ENCODE measurements at places on chromosomes 2 and 18. TPM values are rescaled to one million over a fixed set of nuclear protein-coding genes. Genes with fewer than 3 reads are reported as not detected.

Gene CHAC2
- polyA plus RNA-seq: 4.9 TPM

Gene HSPD1
- polyA plus RNA-seq: 116 TPM

Gene EFR3B
- not detected for polyA plus RNA-seq

Gene SATB2
- not detected for polyA plus RNA-seq

Gene MAP2
- polyA plus RNA-seq: 0.48 TPM

Gene RASGRP3
- polyA plus RNA-seq: 2.5 TPM

Gene GMPPA
- polyA plus RNA-seq: 23.8 TPM

Gene C2orf74
- polyA plus RNA-seq: 48.8 TPM

Gene ACMSD
- polyA plus RNA-seq: not detected

DNA sequence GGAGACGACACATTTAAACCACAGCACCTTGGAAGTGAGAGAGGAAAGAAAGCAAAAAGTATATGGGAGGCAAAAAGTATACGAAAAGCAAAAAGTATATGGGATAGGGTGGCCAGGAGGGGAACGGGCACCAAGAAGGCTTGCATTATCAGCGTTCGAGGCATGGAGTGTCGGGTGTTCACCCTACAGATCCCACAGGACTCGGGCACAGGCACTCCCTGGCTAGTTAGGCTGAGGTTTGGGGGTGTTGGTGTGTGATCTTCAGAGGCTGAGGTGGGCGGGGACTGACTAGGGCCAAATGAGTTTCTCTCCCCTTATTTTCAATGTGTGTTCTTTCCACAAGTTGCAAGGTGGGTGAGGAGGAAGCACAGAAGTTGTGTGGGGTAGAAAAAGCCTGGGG lies 86.6 kb downstream of the EVA1A start:
- no peak overlapping the region for H3K4me3 ChIP-seq
- H3K27me3 ChIP-seq: no peaks in the 10 kb centered on the region
- no peaks in the 10 kb centered on the region for H3K4me1 ChIP-seq
- no peak for DNase-seq

DNA sequence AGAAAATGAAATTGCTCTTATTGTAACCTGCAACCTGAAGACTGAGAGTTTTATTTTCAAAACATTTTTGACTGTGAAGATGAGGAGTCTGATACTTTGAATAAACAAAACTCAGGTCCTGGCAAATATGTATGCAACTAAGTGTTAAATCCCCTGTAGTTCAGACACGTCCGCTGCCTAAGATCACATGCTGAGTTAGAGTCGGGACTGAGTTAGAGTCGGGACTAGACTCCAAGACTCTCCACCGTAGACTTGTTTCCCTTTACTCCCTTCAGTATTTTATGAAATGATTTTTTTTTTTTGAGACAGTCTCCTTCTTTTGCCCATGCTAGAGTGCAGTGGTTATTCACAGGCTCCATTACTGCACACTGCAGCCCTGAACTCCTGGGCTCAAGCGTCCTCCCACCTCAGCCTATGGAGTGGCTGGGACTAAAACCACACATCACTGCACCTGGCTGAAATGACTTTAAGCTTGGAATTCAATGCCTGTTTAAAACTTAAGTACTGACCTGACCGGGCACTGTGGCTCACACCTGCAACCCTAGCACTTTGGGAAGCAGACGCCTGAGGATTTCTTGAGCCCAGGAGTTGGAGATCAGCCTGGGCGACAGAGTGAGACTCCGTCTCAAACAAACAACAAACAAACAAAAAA lies 28.0 kb upstream of the PMAIP1 start:
- H3K27ac ChIP-seq: no peak overlapping the region
- no peak for DNase-seq
- no peaks in the 10 kb centered on the region for H3K4me1 ChIP-seq
- H3K36me3 ChIP-seq: no peaks in the 10 kb centered on the region
- no peak overlapping the region for H3K4me3 ChIP-seq

DNA sequence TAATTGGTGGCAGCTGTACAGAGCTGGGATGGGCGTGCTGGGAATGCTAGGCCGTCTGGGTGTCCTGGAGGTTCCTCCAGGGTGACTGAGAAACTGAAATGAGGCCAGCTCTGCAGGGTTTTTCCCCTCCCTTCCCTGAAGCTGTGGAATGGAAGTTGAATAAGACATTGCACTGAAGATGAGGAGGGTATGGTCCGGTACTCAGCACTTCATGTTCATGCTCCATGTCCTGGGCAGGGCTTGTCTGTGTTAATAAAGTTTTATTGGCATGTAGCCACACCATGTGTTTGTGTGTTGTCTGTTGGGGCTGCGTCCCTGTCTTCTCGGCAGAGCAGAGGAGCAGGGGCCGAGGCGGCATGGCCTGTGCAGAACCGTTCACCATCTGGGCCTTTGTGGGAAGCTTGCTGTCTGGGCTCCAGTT lies 154.0 kb downstream of the LDLRAD4 start:
- H3K27me3 ChIP-seq: no peaks in the 10 kb centered on the region
- no peaks in the 10 kb centered on the region for H3K36me3 ChIP-seq
- DNase-seq: no peak
- no peak overlapping the region for H3K4me3 ChIP-seq

DNA sequence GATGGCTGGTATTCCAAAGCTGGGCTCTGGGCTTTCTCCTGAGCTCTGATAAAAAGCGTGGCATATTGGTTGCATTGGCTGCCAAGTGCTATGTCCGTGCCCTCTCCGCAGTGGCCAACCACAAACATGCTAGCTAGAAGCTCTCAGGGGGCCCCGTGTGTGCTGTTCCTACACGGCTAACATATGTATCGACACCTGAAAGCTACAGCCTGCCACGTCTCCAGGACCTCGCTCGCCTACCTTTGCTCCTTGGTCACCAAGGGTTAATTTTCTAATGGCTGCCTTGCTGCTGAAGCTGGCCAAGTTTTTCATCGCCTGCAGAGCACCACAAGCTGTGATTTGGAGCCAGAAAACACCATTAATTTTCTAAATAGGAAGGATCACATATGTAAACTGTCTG lies 888.4 kb downstream of the BCL11A start:
- H3K4me1 ChIP-seq: no peaks in the 10 kb centered on the region
- no peaks in the 10 kb centered on the region for H3K36me3 ChIP-seq
- DNase-seq: no peak
- H3K27ac ChIP-seq: no peak overlapping the region

GRCh38 chr18:36108196-36108595 lies 20.9 kb downstream of the SLC39A6 start:
- no peak overlapping the region for H3K4me3 ChIP-seq
- no peak for DNase-seq
- H3K36me3 ChIP-seq: no peaks in the 10 kb centered on the region
- H3K27me3 ChIP-seq: no peaks in the 10 kb centered on the region
- no peak overlapping the region for H3K27ac ChIP-seq

DNA sequence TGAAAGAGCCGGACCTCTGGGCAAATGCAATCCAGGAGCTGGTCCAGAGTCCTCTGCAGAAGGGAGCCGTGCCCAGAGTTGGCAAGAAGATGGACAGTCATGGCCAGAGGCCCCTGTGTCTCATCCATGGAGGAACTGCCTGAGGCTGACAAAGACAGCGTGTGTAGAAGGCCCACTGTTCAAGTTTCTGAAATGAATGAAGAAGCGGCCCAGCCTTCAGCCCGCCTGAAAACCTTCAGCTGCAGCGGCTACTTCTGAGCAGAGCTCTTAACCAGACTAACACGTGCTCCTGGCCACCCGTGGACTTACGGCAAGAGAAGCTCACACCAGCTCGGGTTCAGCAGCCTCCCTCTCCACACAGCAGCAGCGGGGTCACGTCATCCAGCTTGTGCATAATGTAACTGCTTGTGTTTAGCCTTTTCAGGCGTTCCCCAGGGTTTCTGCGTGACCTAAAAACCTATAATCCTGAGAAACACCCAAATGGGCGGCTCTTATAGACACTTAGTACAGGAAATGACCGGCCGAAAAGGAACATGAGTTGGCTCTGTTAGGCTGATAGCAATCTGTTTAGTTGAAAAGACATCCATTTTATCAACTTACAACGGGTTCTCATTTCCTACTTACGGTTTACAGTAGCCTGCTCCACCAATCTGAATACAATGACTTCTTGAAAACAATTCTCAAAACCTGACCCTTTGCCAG lies at the start of gene FAM124B:
TSS of gene FAM124B (minus strand) at position 467 of the 702 bp plus-strand sequence. CDS start at position 128, 339 bp downstream.
- H3K4me3 ChIP-seq: peak within 1 kb of the TSS; percentile 4
- DNase-seq: peak; percentile 44
- H3K27me3 ChIP-seq: no peaks in the 10 kb centered on the region
- no peaks in the 10 kb centered on the region for H3K4me1 ChIP-seq
- no peak within 1 kb of the TSS for H3K27ac ChIP-seq
- no peaks in the 10 kb centered on the region for H3K36me3 ChIP-seq

GRCh38 chr2:190765386-190766173 lies 115.0 kb upstream of the GLS start:
- no peak overlapping the region for H3K4me3 ChIP-seq
- no peaks in the 10 kb centered on the region for H3K27me3 ChIP-seq

- H3K36me3 ChIP-seq: no peaks in the 10 kb centered on the region
- no peaks in the 10 kb centered on the region for H3K27me3 ChIP-seq
- H3K4me3 ChIP-seq: no peak overlapping the region
These were observed 60.4 kb upstream of the SNTG2 start for GRCh38 chr2:890214-890613.

- no peaks in the 10 kb centered on the region for H3K27me3 ChIP-seq
- H3K4me3 ChIP-seq: no peak overlapping the region
- H3K27ac ChIP-seq: no peak overlapping the region
- peaks cover 2% of the 10 kb centered on the region for H3K4me1 ChIP-seq
- DNase-seq: no peak
These were observed 35.5 kb upstream of the PTMA start for GRCh38 chr2:231672617-231673347.

DNA sequence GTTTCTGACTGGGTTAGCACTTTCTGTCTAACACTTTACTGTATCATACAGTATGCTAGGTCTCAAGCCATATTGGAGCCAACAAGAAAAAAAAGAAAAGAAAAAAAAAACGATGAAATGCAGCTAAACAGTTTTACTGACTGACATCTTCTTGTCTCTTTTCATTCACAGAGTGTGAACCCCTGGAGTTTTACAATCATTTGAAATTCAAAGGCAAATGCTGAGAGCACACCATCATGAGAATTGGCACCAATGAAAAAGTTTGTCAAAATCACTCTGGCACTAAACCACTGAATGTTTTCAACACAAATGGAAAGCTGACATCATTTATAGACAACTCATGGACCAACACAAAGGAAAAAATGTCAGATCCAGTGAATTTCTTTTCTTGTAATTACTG lies 513.3 kb downstream of the LRRTM4 start:
- H3K4me3 ChIP-seq: no peak overlapping the region
- no peaks in the 10 kb centered on the region for H3K4me1 ChIP-seq
- H3K36me3 ChIP-seq: no peaks in the 10 kb centered on the region
- no peaks in the 10 kb centered on the region for H3K27me3 ChIP-seq
- no peak for DNase-seq
- H3K27ac ChIP-seq: no peak overlapping the region

GRCh38 chr2:37322368-37322767 lies 2.3 kb downstream of the PRKD3 start:
- DNase-seq: no peak
- H3K4me1 ChIP-seq: peaks cover 31% of the 10 kb centered on the region
- H3K4me3 ChIP-seq: peak overlapping the region; percentile 1
- H3K36me3 ChIP-seq: no peaks in the 10 kb centered on the region

DNA sequence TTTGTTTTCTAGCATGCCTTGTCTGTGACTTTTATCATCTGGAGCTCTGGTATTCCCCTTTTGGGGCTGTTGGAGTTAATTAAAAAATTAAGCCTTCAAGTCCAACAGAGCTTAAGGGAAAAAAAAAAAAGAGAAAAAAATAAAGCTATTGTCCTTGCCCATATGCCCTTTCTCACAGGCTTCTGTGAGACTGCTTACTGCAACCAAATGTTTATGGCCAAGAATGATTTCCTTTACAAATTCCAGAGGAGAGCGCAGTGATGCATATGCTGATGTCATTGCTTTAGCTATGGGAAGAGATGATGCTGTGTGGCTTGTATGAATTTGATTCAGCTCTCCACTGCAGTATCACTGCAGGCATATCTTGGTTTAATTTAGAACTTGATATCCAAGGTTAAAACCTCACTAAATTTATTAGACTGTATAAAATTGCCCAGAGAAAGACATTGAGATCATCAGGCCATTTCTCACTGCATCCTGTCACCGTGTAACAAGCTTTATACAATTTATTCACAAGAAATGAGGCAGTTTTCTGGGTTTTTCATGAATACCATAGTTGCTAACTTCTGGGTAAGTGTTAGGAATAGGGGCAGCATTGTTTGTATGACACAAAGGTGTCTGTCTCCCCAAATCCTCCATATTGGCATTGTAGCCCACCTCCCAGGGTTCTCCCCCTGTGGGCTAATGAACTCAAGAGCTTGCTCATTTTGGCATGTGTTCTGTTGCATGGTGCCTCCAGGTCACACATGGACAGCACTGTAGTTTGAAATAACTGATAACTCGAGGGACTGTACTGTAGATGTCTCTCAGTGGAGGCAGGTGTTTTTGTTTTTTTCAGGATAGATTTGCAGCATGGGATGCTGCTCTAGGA lies 85.0 kb downstream of the TANC1 start:
- no peaks in the 10 kb centered on the region for H3K4me1 ChIP-seq
- no peak for DNase-seq

DNA sequence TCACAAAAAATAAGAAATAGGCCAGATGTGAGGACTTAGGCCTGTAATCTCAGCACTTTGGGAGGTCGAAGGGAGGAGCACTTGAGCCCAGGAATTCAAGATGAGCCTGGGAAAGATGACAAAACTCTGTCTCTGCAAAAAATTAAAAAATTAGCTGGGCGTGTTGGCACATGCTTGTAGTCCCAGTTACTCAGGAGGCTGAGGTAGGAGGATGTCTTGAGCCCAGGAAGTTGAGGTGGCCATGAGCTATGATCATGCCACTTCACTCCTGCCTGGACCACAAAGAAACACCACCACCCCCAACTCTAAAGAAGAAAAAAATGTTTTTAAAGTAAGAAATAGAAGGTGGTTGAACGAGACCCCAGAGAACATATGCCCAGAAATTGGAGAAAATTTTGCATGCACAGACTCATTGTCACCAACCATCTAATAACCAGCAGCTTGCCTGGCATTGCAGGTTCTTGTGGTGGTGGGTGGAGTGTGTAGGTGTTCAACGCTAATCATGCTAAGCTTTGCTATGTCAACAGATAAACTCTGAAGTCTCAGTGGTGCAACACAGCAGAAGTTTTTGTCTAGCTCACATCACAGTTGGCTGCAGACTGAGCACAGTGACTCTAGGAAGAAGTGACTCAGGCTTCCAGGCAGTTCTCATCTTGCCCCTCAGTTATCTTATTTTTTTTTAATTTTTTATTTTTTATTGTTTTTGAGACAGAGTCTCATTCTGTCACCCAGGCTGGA lies 18.6 kb downstream of the ARL4C start:
- no peak for DNase-seq
- no peaks in the 10 kb centered on the region for H3K27me3 ChIP-seq
- peaks cover 37% of the 10 kb centered on the region for H3K4me1 ChIP-seq
- no peak overlapping the region for H3K4me3 ChIP-seq

DNA sequence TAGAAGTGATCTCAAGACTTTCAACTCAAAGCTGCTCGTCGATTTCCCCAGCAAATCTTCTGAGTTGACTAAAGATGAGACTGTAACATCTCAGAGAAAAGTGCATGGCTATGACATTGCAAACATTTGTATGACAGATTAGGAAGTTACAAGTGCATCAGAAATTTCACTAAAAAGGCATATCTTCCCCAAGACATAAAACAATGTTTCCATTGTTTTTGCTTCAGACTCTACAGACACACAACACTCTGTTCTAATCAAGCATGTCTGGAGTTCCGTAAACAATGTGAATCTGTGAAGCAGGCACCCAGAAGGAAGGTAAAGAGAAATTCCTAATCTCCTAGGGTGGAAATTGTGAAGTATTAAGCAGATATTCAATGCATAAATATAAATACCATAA lies 144.6 kb upstream of the LYPD1 start:
- H3K36me3 ChIP-seq: no peaks in the 10 kb centered on the region
- no peak overlapping the region for H3K27ac ChIP-seq
- H3K27me3 ChIP-seq: no peaks in the 10 kb centered on the region
- no peak overlapping the region for H3K4me3 ChIP-seq
- H3K4me1 ChIP-seq: no peaks in the 10 kb centered on the region
- no peak for DNase-seq
